ENCODE measurements at places on chromosomes 16 and 17. TPM values are rescaled to one million over a fixed set of nuclear protein-coding genes. Genes with fewer than 3 reads are reported as not detected.
A peak's percentile ranks its signal among the peaks of the same experiment; 100 is the strongest.

TLCD2 gene
- total RNA-seq, result 0.78 TPM

CACNG4 gene
- total RNA-seq, result 0.05 TPM

- no peak for DNase-seq
Measured at GRCh38 chr17:37516127-37516571, 26.5 kb downstream of the DUSP14 start.

SLC25A39 gene
- 126 TPM for total RNA-seq

- no peak for DNase-seq
Measured at GRCh38 chr17:50308666-50309065, 34.4 kb downstream of the TMEM92 start.

G6PC1 gene
- total RNA-seq, result not detected

- no peak for DNase-seq
Measured at GRCh38 chr17:63295839-63296590, 150.1 kb downstream of the CYB561 start.

- no peak for DNase-seq
Measured at GRCh38 chr17:36851250-36851649, 86.0 kb upstream of the LHX1 start.

DNA sequence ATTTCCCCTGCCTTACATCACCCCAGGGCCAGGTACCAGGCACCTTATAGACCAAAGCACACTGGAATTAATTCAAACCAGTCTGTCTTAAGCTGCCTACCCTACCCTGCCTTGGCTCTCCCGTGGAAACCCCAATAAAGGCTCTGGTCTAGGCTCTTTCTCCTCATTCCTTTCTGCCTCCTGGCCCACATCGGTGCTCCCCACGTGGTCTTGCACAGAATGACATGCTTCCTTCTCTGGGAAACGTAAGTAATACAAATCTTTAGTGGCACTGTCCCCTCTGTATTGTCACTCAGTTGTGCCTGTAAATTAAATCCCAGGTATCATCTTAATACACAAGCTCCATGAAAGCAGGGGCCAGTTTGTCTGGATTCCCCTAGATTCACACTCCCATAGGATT is 16.6 kb downstream of the KRT25 start:
- no peak for DNase-seq

DNA sequence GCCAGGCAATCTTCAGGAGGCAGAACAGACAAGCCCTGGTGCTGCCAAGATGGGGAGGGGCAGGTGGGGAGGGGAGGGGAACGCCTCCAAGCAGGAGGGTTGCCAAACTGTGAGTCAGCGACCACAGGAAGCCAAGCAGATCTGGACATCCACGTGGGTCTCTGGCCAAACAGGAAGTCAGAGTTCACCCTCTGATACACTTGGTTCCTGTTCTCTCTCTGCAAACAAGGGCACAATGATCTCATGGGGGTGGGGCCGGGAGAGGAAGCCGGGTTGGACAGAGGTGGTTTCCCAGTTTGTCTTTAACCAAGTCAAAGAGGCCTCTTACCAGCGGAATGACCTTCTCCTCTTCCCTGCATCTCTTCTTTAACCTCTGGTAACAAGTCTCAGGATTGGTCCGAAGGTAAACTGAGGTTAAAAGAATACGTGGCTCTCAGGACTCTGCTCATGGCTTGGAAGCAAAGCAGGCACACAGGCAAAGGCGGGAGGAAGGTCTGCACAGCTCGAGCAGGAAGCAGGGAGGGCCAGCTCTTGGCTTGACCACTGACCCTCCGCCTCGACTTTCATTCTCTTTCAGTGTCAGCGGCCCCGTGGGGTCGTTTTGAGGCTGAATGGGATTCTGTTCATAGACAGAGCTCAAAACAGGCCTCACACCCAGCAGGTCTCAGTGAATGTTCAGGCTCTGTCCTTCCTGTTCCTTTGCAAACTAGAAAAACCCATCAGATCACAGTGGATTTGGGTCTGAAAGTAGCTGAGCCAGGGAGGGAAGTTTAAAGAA is 32.9 kb downstream of the TK2 start:
- peak; percentile 98 for DNase-seq

CHST4 gene
- total RNA-seq, result not detected

DNA sequence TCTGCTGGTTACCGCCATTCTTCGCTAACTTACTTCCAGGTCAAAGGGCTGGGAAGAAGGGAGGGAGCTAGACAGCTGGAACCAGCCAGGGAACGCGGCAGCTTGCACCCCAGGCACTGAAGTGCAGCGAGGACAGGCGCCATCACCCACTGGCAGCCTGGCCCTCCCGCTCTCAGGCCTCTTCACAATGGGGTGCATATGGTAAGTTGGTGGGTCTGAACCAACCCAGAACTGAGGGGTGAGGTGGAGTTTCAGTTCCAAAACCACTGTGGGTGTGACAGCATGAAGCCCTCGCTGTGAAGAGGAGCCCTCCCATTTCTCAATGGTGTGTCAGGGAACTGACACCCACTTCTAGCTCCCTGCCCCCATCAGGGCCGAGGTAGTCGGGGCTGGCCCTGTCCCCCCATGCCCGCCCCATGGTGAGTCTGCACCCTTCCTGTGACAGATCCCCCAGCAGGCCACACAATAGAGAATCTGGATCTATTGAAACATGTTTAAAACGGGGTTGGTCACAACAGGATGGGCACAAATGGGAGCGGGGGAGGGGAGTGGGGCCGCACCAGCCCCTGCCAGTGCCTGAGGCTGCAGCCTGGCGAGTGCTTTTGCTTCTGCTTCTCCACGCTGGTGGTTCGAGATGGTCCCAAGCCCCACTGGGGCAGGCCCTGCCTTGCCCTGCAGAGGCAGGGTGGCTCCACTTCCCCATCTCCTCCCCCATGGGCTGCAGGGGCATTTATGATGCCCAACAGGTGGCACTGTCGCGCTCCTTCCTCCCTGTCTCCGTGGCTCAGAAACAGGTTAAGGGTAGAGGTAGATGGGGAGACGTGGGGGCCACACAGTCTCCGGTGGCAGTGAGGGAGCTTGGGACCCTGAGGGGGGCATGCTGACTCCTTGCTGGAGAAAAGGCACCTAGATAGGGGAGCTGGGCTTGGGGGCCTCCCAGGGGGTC is 2.3 kb downstream of the LIMD2 start:
- DNase-seq, result no peak

ZNF423 gene
- 1.8 TPM for total RNA-seq

DNA sequence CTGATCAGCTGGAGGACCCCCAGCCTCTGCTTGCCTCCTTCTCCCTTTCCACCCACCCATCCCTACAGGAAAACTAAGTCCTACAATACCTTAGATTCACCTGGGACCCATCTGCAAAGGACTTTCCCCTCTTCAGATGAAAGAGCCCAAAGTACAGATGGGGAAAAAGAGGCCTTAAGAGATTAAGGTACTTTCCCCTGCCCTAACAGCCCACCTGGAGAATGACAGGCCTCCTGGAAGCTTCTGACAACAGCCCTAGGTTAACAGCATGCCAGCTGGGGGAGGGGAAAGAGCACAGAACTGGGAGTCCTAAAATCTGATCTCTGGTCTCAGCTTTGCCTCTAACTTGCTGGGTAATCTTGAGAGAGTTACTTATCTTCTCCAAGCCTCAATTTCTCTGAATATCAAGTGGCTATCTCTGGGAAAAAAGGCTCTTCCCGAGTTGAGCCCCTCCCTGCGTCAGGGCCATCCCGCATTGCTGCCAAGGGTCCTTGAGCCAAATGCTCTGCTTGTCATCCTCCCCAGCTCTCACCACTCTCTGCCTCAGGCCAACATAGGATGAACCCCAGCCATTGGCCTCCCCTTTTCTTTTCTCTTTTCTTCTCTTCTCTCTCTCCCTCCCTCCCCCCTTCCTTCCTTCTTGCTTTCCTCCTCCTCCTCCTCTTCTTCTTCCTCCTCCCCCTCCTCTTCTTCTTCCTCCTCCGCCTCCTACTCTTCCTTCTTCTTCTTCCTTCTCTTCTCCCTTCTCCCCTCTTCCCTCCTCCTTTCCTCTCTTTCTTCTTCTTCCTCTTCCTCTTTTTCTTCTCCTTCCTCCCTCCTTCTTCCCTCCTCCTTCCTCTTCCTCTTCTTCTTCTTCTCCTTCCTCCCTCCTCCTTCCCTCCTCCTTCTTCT is 22.5 kb upstream of the SP6 start:
- no peak for DNase-seq

DNA sequence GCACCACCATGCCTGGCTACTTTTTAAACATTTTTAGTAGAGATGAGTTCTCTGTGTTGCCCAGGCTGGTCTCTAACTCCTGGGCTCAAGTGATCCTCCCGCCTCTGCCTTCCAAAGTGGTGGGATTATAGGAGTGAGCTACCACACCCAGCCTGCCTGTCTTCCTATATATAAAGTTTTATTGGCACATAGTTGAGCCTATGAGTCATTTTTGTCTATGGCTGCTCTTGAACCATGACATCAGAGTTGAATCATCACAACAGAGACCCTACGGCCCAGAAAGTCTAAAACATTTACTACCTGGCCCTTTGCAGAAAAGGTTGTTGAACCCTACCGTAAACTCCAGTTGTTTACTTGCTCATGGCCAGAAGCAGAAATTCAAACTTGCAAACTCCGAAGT is 7.9 kb downstream of the SEPTIN12 start:
- DNase-seq, result no peak

DNA sequence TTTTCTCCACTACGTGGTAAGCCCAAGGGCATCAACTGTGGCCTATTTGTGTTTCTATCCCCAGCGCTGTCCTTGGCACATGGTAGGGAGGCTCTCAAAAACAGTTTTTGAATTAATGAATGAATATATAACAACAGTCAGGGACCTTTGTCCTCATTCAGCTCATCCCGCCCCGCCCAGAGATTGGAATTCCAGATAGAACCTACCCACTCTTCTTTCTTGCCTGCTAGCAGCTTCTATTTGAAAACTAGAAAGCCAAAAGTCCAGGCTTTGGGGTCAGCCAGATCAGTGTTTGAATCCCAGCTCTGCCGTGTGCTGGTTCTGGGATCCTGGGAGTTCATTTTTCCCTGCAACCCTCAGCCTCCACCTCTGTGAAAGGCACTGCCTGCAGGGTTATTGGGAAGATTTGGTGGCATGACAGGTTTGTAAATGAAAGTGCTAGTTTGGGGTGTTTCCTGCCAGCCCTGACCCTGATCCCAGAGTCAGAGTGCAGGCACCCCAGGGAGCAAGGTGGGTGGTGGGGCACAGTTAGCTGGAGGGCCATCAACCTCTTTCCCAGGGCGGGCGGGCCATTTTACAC is 4.5 kb downstream of the NHERF1 start:
- DNase-seq, result no peak

GRCh38 chr17:67582673-67583081 is 135.1 kb upstream of the NOL11 start:
- DNase-seq, result no peak

GRCh38 chr17:45394913-45395568 is 37.6 kb downstream of the ARHGAP27 start:
- no peak for DNase-seq

GRCh38 chr17:82791532-82791931 is 39.7 kb downstream of the TBCD start:
- DNase-seq, result peak; percentile 48

LDHD gene
- 0.12 TPM for total RNA-seq

DNA sequence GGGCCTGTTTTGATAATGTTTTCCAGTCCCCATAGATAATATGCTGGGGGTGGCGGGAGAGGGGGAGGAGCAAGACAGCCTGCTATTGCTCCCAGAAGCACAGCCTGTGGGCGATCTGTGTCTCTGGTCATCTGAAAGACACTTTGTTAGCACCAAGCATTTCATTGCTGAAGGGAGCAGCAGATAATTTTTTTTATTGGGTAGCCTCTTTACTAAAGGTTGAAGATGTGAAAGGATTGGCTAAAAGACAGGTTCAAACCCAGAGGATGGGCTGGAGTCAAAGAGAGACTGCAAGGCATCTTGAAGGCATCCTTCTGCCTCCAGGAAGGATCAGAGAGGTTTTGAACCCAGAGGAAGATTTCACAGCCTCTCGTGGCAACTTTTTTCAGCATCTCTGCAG is 60.6 kb downstream of the C17orf67 start:
- DNase-seq, result no peak

PROCA1 gene
- total RNA-seq, result not detected

GRCh38 chr17:60716766-60717165 is 39.1 kb downstream of the BCAS3 start:
- DNase-seq, result no peak

NPIPA7 gene
- 30.1 TPM for total RNA-seq

GRCh38 chr17:17186551-17187505 is 19.3 kb downstream of the PLD6 start:
- DNase-seq, result no peak

DNA sequence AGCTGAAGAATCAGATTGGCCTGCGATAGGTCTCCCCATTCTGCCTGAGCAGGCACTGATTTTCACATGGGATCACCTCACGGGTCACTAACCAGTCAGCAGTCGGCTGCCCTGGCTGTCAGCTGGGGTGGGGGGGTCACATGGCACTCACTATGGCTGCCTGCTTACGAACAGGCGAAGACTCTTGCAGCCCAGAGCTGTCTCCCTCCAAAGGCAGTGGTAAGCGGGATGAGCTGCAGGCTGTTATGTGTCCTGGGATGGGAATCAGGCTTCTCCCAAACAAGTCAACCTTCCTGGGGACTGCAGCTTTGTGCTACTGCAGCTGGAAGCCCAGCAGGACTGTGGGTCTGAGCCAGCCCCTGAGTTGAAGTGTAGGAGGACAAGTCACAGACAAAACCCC is 29.0 kb upstream of the ADORA2B start:
- no peak for DNase-seq

TMIGD1 gene
- not detected for total RNA-seq

DNA sequence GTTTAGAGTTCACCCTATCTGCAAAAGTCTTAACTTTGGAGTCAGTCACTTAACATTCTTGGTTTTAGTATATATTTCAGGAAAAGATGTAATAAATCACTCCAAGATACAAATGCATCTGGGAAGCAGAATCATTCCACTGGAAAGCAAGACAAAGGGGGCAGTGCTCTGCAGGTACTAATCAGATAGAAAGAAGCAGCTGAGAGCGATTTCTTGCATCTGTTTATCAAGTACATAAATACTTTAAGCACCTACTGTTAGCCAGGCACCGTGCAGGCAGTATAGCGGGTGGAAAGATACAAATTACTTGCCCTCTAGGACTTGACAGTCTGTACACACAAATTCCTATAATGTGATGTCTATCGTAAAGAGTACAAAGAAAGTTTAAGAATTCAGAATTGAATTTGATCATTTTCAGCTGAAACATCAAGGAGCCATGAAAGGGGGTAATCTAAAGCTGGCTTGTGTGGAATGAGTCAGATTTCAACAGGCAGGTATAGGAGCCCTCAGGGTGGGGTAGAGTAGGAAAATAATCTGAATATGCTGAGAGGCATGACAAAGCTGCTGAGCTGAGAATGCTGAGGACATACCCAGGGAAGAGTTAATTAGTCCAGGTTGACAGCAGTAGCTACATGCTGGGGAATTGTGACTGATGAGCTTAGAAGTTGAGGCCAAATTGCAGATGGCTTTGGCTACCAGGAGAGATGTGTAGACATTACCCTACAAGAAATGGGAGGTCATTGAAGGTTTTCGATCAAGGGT is 110.2 kb downstream of the CA10 start:
- DNase-seq, result no peak

- no peak for DNase-seq
Measured at GRCh38 chr17:30571921-30572320, 94.7 kb downstream of the GOSR1 start.

- no peak for DNase-seq
Measured at GRCh38 chr17:57605675-57606105, 139.4 kb downstream of the CCDC182 start.

- no peak for DNase-seq
Measured at GRCh38 chr16:46583036-46583435, 38.1 kb downstream of the SHCBP1 start.

- DNase-seq, result no peak
Measured at GRCh38 chr16:67723911-67724305, 4.8 kb upstream of the GFOD2 start.

GRCh38 chr17:37744961-37745800 is at the start of gene HNF1B:
Gene HNF1B (minus strand): TSS chr17:37745059. CDS start chr17:37744884, 175 bp downstream.
- DNase-seq, result no peak

Data from glomerular endothelial cell (primary cell).